ENCODE measurements at places on chromosomes 13 and 19.

DNA sequence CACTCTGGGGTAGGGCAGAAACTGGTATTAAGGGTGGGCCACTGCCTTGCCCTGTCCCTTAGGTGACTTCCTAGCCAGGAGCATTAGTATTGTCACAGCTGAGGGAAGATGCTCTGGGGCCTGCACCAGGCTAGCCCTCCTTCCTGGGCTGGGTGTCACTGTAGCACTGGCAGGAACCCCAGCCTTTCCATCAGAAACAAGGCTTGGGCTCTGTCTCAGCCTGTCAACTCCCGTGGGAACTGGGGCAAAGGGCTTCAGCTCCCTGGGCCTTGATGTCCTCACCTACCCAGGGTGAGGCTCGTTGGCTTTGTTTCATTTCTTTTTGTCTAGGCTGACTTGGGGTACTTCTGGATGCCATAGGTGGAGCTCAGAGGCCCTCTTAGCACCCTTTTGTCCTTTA lies 18.0 kb downstream of the PAF1 start:
- DNase-seq: no peak

GRCh38 chr13:41842036-41842620 lies 118.8 kb downstream of the VWA8 start:
- DNase-seq: no peak

DNA sequence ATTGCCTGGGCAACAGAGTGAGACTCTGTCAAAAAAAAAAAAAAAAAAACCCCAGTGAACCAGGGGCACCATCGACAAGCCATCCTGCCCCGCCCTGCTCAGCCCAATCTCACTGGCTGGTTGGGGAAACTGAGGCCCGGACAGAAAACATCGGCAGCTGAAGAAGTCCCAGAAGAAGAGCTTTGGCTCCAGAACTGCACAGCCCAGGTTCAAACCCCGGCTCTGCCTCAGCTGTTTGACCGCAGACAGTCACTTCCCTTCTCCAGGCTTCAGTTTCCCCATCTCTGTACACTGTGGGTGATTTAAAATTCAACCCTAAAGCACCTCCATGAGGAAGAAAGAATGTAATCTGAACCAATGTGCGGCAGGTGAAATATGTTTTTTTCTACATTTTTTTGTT lies 9.4 kb upstream of the SEMA6B start:
- DNase-seq: no peak

- DNase-seq: no peak
Observed at GRCh38 chr13:30085087-30085486, 222.3 kb downstream of the KATNAL1 start.

GRCh38 chr19:40607311-40608239 lies 6.4 kb downstream of the LTBP4 start:
- DNase-seq: no peak

DNA sequence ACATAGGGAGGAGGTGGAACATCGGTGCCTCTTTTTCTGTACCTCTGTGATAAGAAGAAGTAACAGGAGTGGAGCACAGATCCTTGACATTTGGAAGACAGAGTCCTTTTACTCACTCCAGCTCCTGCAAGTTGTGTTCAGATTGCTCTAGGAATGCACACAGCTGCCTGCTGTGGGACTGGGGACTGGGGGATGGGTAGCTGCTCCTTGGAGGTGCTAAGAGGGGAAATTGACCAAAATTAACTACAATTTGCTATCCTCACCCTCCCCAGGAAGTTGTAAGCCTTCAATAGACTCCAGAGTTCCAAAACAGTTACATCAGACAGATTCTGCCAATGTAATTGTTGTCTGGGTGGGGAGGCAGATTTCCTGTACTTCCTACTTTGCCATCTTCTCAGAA lies 317.9 kb downstream of the MTUS2 start:
- DNase-seq: no peak

DNA sequence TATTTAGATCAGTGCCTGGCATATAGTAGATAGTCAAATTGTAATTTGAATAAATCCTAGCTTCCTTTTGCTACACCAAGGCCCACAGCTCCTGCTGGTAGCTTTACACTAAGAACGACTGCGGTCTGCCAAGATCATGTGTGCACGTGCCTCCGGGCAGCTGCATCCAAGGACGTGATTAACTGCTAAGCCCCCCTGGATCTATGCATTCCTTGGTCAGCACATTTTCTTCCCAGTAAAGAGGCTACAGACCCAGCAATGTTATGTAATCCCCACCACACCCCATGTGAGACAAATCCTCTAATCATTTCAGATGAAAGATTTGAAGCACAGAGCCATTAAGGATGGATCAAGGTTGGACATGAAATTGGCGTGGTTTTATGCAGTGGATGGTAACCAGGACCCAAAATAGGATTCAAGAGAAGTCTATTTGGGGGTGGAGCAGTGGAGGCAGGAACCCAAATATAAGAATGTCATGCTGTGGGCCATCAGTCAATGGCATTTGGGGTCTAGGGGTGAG lies 65.2 kb upstream of the PEG3 start:
- DNase-seq: no peak
